ENCODE measurements at places on chromosomes 3 and 15. TPM values are rescaled to one million over a fixed set of nuclear protein-coding genes. Genes with fewer than 3 reads are reported as not detected.

DNA sequence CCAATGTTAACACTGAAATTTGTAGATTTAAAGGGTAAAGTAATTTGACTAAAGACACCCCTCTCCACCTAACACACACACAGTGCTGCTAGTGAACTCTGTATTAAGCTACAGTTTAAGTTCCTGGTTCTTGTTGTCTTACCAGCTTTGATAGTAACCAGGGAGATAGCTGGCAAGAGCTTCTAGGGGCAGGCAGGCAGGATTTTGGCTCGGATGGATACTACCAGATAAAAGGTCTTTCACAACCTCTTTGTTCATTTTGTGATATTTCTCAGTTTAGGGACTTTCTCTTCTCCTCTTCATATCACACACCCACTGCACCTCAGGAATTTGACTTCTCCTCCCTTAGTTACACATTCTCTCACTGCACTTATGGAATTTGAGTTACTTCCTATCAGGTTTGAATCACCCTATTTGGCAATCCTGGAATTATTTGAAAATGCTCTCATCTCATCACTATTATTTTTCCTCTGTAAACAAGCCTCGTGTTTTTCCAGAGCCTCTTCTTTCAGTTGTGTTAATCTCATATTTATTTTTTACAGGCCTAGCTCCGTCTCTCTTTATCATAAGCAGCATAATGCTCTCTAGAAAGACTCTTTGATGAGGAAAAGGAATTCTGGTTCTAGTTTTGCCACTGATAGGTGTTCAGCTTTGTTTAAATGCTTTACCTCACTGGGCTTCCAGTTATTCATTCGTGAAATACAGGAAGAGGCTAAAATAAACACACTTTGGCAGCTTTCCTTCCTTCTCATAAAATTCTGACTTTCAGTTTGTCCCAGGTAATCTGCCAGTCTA is 23.0 kb upstream of the CLDN1 start:
- H3K36me3 ChIP-seq, result no peaks in the 10 kb centered on the region
- no peak overlapping the region for H3K4me3 ChIP-seq
- H3K4me1 ChIP-seq, result no peaks in the 10 kb centered on the region
- no peaks in the 10 kb centered on the region for H3K27me3 ChIP-seq

- no peak overlapping the region for H3K4me3 ChIP-seq
- no peaks in the 10 kb centered on the region for H3K27me3 ChIP-seq
- no peak for DNase-seq
Measured at GRCh38 chr3:29176501-29176900, 104.4 kb upstream of the RBMS3 start.

DNA sequence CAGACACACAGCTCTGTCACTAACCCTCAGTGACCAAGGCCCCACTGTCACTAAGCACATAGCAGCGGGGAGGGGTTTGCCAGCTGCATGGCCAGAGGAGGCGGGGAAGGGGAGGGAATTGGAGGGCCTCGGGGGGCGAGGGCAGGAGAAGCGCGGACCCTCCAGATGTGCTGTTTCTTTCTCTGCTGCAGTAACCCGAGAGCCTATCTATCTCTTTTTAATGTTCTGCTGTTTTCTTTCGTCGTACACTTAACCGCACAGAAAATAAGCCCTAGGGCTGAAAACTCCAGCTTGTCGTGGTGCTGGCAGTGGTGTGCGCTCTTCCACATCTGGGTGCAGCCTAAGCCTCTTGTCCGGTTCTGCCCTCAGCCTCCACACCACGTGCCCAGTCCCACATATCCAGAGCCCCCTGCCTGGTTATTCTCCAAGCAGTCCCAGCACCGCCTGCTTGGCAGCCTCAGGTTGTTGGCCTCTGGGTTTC is 51.1 kb downstream of the BDH1 start:
- H3K27ac ChIP-seq, result no peak overlapping the region
- H3K27me3 ChIP-seq, result no peaks in the 10 kb centered on the region
- DNase-seq, result no peak
- no peak overlapping the region for H3K4me3 ChIP-seq
- H3K4me1 ChIP-seq, result peaks cover 1% of the 10 kb centered on the region
- H3K36me3 ChIP-seq, result no peaks in the 10 kb centered on the region

DNA sequence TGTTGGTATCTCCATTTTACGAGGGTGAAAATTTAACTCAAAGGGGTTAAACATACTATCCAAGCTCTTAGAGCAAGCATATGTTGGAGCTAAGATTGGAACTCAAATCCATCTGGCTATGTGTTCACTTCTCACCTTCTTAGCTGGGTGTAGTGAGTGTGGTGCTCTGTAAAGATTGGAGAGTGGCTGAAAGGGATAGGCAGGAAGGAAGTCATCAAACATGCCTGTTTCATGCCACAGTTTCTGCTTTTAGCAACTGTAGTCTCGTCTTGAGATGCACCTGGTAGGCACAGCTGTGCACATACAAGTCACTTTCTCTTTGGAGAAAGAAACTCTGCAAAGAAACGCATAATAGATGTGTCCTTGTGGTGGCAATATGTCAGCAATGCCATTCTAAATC is 189.1 kb upstream of the MDFIC2 start:
- H3K4me3 ChIP-seq, result no peak overlapping the region
- no peak overlapping the region for H3K27ac ChIP-seq
- H3K27me3 ChIP-seq, result no peaks in the 10 kb centered on the region
- DNase-seq, result no peak
- no peaks in the 10 kb centered on the region for H3K36me3 ChIP-seq

The EFHB gene
- 0.99 TPM for total RNA-seq

The LAMB2 gene
- total RNA-seq, result 0.60 TPM

The TMCO5A gene
- not detected for total RNA-seq

The CACNA1D gene
- total RNA-seq, result not detected

The NOX5 gene
- total RNA-seq, result not detected
